8988T (cell line): ENCODE measurements at places on chromosomes 5 and 9.

GRCh38 chr9:98755006-98755618 is 41.2 kb downstream of the ANKS6 start:
- DNase-seq = no peak

- DNase-seq = no peak
Observed at GRCh38 chr9:25570802-25571201, 107.4 kb downstream of the TUSC1 start.

GRCh38 chr5:93990504-93991070 is 249.2 kb upstream of the POU5F2 start:
- DNase-seq = no peak

DNA sequence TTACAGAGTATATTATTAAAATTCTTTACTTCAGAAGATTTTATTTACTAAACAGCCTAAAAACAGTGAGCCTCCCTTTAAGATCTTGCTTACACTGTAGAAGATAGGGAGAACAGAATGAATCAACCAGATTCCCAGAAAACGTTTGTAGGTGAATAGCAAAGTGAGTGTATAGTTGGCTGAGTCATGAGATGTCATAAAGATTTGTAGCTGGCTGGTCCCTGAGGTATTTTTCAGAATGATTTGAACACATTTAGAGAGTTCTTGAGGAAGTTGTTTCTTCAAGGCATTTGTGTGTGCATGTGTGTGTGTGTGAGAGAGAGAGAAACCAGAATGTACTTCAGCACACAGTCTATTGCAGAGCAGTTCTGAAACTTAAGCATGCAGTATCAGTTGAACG is 159.4 kb upstream of the PRR16 start:
- no peak for DNase-seq

GRCh38 chr5:180816608-180817534 is 14.3 kb upstream of the MGAT1 start:
- DNase-seq = no peak

DNA sequence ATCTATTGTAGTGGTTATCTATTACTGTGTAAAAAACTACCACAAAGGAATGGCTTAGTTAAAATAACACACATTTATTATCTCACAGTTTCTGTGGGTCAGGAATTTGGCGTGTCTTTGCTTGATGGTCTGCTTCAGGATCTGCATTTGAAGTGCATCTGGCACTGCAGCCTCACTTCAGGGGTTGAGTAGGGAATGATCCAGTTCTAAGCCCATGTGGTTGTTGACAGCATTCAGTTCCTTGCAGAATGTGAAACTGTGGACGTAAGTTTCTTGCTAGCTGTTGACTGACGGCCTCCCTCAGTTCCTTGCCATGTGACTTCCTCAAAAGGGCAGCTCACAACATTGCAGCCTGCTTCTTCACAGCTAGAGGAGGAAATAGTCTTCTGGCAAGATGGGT is 2.1 kb upstream of the OGN start:
- no peak for DNase-seq

DNA sequence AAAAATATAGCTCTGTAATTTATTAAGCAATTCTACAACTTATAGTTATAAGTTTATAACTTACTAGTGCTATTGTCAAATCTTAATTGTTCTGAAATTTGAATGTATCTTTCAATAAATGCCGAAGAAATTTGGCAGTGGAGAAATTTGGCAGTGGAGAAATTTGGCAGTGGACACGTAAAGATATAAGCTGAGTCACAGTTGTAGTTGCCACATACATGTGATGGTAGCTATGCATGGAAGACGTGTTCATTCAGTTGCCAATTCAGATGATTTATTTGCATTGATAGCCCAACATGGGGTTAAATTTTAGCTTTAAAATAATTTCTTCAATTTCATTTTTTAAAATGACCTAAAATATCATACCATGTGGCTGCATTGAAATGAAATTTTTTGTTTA is 127.8 kb upstream of the NR4A3 start:
- DNase-seq = no peak

GRCh38 chr9:107667231-107668070 is 177.9 kb upstream of the KLF4 start:
- no peak for DNase-seq

GRCh38 chr9:34522971-34523797 is at the start of gene ENHO:
Gene ENHO (minus strand): TSS chr9:34522990. CDS start chr9:34521695, 1,295 bp downstream.
- DNase-seq = peak; percentile 98

- no peak for DNase-seq
Observed at GRCh38 chr5:164449460-164449859, 944.0 kb downstream of the MAT2B start.

DNA sequence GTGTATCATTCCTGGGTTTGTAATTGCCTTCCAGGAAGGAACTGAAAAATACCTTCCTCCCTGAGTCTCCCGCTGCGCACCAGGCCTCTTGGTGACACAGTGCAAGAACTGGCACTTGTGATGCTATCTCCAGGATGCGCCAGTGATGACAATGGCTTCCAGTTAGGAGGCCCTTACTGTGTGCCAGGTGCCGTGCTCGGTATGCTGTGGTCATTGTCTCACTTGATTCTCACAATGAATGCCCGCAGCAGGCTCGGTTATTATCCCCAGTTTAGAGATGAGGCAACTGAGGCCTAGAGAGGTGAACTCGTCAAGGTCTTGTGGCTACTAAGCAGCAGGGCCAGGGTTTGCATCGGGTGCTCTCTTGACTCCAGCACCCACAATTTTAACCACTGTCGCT is 31.5 kb upstream of the SLC2A8 start:
- DNase-seq = no peak

DNA sequence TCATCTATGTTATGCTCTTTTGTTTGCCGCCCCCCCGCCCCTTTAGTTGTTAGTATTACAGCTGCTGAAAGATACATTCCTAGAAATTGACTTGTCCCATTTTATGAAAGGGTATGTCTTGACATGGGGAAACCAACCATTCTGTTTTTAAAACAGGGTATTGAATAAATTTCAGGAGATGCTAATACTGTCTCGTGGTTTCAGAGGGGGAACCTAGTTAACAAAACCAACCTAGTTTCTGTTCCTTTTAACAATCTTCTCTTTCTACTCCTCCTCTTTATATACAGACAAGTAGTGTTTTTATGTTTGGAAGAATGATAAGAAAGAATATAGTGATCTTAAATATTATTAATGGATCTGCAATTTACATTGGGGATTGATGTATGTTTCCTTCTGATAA is 3.5 kb downstream of the PIP5K1B start:
- DNase-seq = no peak

DNA sequence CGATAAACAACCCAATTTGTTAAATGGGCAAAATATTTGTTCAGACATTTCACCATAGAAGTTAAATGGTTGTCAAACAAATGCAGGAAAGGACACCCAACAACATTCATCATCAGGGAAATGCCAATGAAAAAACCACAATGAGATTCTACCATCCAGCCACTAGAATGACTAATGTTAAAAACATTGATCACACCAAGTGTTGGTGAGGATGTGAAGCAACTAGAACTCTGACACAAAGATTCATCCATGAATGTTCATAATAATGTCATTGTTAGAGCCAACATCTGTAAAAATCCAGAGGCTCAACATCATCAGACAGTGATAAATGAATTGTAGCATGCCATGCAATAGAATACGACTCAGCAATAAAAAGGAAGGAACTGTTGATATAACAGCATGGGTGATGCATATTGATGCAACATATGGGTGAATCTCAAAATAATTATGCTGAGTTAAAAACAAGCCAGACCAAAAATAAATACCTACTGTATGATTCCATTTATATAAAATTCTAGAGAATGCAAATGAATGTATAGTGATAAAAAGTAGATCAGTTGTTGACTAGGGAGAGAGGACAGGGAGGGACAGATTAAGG is 55.9 kb upstream of the UNC5A start:
- no peak for DNase-seq
